ENCODE measurements at places on chromosomes 3 and 15.

GRCh38 chr15:46595016-46595415, 960.2 kb downstream of the SQOR start:
- DNase-seq, result no peak

GRCh38 chr3:27209617-27210264, 159.4 kb downstream of the NEK10 start:
- DNase-seq, result no peak

DNA sequence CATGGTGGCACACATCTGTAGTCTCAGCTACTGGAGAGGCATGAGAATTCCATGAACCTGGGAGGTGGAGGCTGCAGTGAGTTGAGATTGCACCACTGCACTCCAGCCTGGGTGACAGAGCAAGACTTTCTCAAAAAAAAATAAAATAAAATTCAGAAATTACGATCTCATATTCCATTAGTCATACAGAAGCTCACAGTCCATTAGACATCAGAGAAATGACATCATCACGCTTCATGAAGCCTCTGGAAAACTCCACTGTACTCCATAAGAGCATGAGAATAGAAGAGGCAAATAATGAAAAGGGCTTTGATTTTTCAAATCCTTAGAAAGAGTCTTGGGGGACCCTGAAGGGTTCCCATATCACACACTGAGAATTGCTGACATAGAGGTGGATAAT, 145.0 kb upstream of the MITF start:
- DNase-seq, result no peak

- no peak for DNase-seq
Measured at GRCh38 chr15:62942428-62942827, 100.1 kb upstream of the TPM1 start.

DNA sequence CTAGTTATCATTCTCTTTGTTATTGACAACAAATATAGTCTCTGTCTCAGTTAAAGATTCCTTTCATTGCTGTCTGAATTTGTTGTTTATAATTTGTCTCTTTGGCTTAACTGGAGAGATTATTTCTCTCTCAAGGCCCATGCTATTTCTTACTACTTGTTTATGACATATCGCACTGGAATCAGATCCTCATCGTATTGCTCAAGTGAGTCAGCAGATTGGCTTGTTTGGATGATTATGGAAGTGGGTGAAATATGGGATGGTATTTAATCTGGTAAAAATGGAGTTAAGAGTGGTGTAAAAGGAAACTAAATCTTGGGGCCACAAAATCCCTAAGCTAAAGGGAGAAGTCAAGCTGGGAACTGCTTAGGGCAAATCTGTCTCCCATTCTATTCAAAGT, 613.1 kb downstream of the SI start:
- DNase-seq, result peak; percentile 73

- DNase-seq, result no peak
Measured at GRCh38 chr3:186123012-186123411, 14.1 kb upstream of the ETV5 start.
